Hematopoietic multipotent progenitor cell (in vitro differentiated cells): ENCODE measurements at places on chromosomes 7 and 10. TPM values are rescaled to one million over a fixed set of nuclear protein-coding genes. Genes with fewer than 3 reads are reported as not detected.

TUBAL3 gene
- total RNA-seq: 1.3 TPM

NPTX2 gene
- total RNA-seq: 18.0 TPM

NEUROG3 gene
- under 0.01 TPM for total RNA-seq

TEX36 gene
- not detected for total RNA-seq

CTNNA3 gene
- total RNA-seq: under 0.01 TPM

GRCh38 chr10:113005380-113005779 lies 55.3 kb downstream of the TCF7L2 start:
- no peak for DNase-seq

DNA sequence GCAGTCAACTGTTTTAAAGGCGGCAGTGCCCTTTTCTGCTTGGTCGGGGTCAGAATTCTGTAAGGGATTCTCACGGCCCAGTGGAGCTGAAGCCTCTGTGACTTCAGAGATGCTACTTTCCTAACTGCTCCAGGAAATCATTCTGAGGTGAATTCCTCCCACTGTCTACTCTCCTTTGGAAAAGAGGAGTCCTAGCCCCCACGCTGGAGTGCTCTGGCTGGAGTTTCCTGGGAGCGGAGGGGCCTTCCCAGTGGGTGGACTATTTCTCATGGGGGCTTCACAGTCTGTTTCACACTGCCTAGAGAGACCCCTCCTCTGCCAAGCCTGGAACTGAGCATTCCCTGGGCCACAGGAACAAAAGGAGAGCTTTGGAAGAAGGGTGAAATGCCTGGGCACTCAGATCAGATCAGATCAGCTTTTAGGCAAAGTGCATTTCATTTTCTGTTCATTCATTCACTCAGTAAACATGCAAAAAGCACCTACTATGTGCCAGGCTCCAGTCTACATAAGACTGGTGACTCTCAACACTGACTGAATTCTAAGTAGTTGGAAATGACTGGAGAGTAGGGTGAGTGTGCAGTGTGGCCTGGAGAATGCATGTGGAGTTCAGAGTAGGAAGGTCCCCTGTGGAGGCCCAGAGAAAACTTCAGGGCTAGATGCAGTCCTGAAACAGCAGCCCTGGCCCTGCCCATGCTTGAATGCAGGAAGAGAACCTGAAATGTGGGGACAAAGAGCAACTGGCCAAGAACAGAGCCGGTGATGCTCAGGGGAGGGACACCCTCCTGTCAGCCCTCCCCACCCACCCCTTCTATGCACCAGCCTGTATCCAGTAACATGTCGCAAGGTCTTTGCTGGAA lies 12.2 kb downstream of the ZNF488 start:
- DNase-seq: no peak

DNA sequence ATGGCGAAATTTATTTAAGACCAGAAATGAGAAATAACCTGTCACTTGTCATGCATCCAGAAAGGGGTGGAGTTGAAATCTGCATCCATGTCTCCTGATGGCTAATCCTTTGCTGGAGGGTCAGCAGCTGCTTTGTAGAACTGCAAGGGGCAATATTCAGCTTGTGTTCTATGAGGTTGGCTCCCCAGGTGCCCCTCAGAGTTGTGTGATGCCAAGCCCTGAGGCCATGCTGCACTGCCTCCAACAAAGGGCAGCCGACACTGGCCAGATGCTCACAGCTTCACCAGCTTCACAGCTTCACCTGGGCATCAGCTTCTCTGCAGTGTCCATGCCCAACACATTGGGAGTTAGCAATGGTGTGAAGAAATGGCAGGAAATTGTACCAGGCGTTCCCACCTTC lies 64.0 kb upstream of the TMEM72 start:
- DNase-seq: no peak

DNA sequence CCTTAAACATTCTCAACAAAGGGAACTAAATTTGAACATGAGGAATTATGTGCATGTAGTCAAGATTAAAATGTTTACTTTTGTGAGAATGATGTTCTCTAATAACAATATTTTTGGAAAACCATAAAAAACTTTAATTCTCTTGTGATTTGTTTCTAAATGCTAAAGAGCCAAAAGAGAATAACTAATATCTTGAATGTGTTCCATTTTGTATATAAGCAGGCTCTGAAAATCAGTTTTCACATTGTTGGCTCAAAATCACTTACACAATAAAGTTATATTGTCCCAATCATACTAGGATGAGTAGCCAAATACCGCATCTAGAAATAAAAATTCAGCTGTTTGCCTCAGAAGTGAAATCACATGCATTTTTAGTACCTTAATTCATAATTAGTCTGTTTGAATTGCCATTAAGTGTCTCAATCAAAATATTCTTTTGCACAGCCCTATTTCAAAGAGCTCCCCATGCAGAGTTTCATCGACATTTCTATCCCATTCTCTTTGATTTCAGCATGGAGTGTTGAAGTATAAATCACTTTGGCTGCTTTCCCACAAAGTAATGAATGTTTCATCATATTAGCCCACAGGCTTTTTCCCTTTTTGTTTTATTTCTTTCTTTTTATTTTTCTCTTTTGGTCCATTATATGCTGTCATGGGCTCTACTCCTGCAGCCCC lies 420.3 kb upstream of the POM121L12 start:
- no peak for DNase-seq

- no peak for DNase-seq
Measured at GRCh38 chr10:4609251-4609650, 216.8 kb upstream of the AKR1E2 start.

DNA sequence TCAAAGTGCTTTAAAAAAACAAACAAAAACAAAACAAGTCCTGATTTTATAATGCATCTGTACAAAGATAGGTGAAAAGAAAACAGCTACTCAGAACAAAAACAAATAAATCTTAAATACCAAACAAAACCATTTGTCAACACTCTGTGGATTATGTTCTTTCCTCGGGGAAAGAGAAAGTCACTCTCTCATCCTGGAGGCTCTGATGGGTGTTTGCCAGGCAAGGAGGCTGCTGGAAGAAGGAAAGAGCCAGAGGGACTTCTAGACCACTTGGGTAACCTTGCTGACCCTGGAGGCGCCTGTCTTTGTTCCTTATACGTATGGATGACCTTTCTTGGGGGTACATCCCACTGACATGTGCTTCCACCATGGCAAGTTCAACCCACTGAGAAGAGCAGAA lies 92.8 kb downstream of the ZRANB1 start:
- DNase-seq: no peak

GRCh38 chr10:118500477-118501104 lies 94.9 kb downstream of the PRLHR start:
- no peak for DNase-seq

DNA sequence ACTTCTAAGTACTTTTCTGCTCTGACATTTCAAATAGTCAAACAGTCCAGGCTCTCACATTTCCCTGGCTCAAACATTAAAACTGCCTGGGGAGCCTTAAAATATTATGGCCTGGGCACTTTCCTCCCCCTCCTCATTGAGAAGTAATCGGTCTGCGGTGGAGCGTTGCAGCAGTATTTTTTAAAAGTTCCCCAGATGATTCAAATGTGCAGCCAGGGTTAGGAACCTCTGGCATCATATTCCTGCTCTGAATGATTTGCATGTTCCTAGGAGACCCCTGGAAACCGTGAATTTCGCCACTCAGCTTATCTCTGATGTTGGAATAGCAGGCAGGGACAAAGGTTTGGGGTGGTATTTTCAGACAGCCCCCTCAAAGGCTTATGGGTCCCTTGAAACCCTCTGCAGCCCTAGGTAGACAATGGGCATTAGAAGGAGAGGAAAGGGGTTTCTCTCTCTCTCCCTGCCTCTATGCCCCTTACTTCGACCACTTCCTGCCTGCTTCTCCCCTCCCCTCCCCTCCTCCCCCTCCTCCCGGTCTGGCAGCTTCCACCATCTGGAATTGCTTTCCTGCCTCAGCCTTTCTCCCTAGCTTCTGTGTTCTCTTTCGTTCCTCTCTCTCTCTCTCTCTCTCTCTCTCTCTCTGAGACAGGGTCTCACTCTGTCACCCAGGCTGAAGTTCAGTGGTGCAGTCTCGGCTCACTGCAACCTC lies 622.2 kb downstream of the GALNT17 start:
- DNase-seq: no peak

- DNase-seq: no peak
Measured at GRCh38 chr10:104434601-104435000, 81.0 kb downstream of the CFAP58 start.

GRCh38 chr10:29553544-29554250 lies 81.1 kb downstream of the SVIL start:
- no peak for DNase-seq

GRCh38 chr7:70032649-70033048 lies 434.4 kb downstream of the AUTS2 start:
- no peak for DNase-seq

GRCh38 chr10:1057106-1057657 lies 997 bp downstream of the WDR37 start:
- DNase-seq: no peak

DNA sequence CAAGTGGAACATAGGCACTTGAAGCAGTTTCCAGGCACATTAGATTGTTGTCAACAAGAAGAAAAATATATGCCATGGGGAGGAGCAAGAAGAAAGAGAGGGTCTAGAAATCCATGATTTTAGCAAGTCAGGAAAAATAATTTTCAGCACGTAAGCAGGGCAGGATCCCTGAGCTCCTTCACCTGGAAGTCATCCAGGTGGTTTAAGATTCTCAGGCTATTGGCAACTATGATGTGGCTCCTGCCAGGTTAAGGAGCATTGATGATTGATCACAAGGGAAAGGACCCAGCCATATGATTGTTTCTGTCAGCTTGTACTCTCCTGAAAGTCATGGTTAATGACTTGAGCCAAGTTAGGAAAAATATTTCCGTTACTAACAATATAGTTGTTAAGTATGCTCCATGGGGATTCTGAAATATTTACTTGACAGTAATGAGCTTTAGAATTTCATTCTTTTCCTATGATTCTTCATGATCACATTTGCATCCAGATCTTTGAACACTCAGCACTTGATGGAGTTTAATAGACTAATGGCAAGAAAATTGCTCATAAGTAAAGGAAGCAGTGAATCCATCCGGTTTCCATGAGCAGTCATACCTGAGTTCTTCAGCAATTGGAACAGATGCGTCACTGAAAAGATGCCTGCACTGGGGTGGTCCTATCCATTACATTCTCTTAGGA lies 209.1 kb downstream of the BICC1 start:
- DNase-seq: no peak

DNA sequence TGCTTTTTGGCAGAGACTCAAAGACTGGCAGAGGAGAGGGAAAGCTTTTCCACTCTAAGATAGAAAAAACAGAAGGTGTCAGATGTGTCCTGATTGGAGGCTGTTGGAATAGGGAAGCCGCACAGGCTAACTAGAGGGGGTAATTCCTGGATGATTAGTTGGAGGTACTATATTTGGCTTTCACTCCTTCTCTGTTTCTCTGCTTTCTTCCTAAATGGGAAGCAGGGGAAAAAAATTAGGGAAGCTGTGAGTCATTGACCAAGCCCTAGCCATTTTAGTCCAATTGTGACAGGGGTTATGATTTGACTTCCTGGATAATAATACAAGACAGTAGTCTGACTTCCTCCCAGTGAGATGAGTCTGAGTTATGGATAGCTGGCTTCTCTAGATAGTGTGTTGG lies 475.2 kb upstream of the CELF2 start:
- no peak for DNase-seq

- no peak for DNase-seq
Measured at GRCh38 chr10:129169115-129169514, 297.9 kb upstream of the MGMT start.

GRCh38 chr10:70829543-70829942 lies 13.8 kb downstream of the SGPL1 start:
- no peak for DNase-seq

GRCh38 chr7:5582532-5582935 lies 158.9 kb upstream of the TNRC18 start:
- no peak for DNase-seq
